ENCODE measurements at places on chromosomes 6 and 20.

DNA sequence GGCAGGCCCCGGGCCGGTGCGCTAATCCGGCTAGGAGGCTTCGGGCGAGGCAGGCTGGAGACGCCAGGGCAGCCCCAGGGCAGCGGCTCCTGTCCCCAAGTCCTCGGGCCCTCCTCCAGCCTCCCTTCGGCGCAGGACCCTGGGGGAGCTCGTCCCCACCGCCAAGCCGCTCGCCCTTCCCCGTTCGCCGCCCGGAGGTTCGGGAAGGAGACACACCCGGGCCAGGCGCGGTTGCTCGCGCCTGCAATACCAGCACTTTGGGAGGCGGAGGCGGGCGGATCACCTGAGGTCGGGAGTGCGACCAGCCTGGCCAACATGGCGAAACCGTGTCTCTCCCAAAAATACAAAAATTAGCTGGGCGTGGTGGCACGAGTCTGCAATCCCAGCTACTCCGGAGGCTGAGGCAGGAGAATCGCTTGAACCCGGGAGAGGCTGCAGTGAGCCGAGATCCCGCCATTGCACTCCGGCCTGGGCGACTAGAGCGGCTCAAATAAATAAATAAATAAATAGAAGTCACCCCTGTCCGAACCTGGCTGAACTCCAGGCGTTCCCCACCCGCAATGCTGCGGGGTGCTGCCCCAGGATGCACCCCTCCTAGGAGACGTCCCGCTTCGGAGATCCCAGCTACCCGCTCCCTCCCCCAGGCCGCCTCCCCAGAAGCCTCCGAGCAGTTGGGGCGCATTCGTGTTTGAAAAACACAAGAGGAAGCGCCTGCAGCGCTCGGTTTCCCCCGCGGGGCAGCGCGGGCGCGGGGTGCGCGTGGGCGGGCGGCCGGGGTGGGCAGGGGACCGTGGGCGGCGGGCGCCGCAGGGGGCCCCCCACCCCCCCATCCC, 27.5 kb downstream of the SERPINB9 start:
- DNase-seq, result peak; percentile 51

DNA sequence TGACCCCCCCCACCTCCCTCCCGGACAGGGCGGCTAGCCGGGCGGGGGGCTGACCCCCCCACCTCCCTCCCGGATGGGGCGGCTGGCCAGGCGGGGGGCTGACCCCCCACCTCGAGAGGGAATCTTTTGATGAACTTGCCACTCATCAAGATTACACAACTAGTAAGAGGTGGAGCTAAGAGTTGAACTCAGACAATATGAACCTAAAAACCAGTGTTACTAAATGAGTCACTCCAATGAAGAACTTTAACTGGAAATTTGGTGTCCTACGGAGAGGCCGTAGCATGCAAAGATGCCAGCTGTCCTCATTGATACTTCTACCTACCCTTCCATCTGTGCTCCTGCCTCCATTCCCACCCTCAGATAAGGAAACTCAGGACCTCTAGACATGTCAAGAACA, 42.8 kb downstream of the PFDN4 start:
- DNase-seq, result no peak

DNA sequence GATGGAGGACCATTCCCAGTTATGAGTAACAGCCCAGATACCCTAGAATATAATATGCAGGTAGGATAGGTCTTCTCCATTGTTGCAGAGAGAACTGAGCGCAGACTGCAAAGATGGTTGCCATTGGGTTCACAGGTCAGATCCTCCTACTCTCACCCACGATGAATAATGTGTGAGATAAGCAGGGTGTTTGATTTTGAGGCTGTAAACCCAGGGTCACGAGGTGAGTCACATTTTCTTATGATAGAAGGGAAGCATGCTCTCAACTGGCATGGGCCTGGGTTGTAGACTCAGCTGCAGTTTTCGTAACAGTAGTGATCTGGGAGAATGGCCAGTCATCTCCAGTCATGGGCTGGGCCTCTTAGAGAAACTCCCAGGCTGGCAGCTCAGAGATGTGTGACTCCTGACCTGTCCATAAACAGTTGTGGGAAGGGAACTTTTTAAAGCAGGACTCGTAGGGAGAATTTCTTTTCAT, 74.2 kb downstream of the CD164 start:
- DNase-seq, result peak; percentile 71

DNA sequence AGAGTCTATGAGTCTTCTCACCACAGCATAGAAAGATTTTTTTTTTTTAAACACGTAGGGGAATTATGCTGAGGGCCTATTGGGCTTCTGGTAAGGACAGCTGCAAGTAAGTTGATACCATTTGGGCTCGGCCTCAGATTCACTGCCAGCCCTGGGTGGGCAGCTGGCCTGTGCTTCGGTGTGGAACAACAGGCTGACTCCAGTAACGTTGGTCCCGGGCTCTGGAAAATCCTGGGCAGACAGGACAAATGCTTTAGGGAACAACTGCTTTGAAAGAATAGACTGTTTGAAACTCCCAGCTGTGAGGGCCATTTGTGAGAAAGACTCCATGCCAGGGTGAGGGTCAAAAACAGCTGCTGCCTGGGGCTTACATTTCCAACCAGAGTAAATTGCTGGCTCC, 366.5 kb downstream of the QKI start:
- peak; percentile 78 for DNase-seq

- DNase-seq, result no peak
These were observed 140.0 kb downstream of the KIF16B start for GRCh38 chr20:16433293-16433580.

- DNase-seq, result peak; percentile 62
These were observed 17.3 kb downstream of the GABRR2 start for GRCh38 chr6:89297695-89298351.

GRCh38 chr20:45890077-45890984, 677 bp downstream of the NEURL2 start:
- DNase-seq, result peak; percentile 94

DNA sequence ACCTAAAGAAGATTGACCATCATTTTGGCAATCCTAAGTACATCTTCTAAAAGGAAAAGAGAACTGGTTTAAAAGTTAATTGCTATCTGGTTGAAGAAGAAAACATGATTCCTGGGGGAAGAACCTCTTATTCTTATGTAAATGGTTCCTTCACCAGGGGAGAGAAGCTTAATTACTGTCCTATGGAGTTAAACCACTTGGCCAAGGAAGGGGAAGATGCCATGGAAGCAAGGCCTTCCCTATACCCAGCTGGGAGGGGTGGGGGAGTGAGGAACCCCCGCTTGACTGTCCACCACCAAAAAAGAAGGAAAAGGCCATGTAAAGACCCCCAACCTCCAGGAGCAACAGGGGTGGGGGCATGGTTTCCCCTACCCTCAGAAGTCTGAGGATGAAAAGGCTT, 962.1 kb downstream of the GRIK2 start:
- DNase-seq, result no peak

DNA sequence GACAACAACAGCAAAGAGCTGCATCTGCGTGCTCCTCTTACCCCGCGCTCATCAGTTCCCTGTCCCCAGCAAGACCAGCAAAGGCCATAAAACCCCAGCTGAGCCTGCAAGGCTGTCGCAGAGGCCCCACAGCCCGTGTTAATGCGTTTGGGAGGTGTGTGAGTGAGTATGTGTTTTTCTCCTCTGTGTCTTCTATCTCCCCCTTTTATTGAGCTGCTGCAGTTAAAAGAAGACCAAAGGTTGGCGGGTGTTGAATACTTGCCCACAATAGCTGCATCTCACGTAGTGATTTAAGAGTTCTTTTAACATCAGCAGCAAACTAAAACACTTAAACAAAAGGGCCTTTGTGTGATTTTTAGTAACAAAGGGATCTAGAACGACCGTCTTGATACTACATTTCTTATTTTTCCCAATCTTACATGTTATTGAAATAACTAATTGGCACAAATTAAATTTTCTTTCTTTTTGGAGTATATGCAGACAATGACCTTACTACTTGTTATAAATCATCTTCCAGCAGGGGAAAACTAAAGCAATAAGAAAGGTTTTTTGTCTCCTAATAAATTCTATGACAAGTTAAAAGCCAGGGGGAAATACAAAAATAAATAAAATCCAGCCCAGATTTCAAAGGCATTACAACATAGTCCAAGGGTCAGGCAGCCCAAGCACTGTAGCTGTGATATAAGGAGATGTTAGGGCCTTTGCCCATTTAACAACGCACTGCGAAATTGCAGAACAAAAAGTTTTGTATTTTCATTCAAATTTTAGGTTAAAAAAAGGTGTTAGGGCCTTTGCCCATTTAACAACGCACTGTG, 27.2 kb upstream of the CNKSR3 start:
- no peak for DNase-seq

GRCh38 chr6:169188475-169188874, 65.2 kb downstream of the THBS2 start:
- DNase-seq, result no peak

DNA sequence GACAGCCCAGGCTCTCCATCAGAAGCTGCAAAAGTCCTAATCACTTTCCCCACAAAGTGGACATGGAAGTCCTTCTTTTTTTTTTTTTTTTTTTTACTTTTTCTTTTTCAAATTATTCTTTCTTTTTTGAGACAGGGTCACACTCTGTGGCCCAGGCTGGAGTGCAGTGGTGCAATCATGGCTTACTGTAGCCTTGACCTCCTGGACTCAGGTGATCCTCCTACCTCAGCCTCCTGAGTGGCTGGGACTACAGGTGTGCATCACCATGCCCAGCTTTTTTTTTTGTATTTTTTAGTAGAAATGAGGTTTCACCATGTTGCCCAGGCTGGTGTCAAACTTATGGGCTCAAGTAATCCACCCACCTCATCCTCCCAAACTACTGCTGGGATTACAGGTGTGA, 29.0 kb upstream of the AKIRIN2 start:
- DNase-seq, result no peak

GRCh38 chr6:132858750-132859149, 44.4 kb downstream of the RPS12 start:
- no peak for DNase-seq

DNA sequence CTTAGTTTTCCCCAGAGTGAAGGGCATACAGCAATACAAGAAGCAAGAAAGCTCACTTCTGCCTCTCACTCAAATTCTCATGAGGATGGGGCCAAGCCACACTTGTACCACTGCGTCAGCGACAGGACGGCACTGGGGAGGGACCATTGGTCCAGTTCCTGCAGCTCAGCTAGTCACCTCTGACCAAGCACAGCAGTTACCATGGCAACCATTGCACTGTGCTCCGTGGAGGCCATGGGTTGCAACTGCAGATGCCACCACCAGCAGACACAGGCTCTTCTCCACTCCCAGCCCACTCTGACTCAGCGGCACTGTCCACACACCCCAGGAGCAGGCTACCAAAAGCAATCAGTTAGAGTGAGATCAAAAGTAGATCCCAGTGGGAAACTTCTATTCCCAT, 441.1 kb upstream of the ARID1B start:
- DNase-seq, result no peak

GRCh38 chr6:8155259-8156012, 53.1 kb upstream of the EEF1E1 start:
- no peak for DNase-seq

- no peak for DNase-seq
These were observed 49.9 kb upstream of the TOP1 start for GRCh38 chr20:40978761-40979160.

DNA sequence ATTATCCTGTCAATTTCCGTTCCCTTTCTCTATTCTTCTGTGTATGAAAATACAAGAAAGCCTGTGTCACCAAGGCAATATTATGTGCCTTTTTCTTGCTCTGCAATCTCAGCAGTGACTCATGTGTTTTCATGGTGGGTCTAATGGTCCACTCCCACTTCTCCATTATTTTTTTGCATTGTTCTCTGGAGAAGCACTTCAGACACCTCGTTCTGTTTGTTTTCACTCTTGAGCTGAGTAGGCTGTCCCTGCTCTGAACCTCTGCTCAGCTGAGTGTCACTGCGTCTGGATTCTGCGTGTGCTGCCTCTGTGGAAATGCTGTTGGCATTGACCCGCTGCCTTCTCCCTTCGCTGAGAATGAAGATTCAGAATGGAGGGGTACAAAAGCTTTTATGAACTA, 230.6 kb downstream of the TMEM242 start:
- DNase-seq, result no peak

- no peak for DNase-seq
These were observed 109.0 kb downstream of the PSMB1 start for GRCh38 chr6:170444056-170444591.

- DNase-seq, result no peak
These were observed 15.4 kb upstream of the MTG2 start for GRCh38 chr20:62167474-62167873.

DNA sequence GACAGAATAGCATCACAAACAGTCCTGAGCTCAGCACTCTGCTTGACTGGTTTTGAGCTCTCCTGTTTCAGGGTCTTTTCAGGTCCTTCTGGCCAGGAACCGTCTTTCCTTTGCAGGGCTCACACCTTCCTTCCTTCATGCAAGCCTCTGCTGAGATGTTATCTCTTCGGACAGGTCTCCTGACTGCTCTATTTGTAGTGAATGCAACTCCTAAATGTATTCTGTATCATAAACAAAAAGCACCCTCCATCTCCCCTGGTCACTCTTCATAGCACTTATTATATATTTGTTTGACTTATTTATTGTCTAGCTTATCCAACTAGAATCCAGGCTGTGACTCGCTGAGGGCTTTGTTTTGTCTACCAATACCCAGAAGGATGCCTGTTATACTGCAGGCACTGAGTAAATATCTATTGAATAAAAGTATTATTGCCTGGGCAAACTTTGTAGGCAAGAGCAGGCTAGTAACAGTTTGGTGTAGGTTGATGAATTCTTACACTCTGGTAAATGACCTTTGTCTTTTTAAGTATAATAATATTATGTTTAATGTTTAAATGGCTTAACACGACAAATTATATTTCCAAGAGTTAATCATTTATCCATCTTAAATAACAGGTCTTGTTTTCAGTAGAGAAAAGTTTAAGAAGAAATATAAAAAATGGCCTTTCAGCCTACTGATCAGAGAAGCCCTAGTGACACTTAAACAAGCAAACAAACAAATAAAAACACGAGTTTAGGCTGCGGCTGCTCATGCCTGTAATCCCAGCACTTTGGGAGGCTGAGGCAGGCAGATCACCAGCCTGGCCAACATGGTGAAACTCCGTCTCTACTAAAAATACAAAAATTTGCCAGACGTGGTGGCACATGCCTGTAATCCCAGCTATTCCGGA, 199.7 kb downstream of the BCAS1 start:
- no peak for DNase-seq

DNA sequence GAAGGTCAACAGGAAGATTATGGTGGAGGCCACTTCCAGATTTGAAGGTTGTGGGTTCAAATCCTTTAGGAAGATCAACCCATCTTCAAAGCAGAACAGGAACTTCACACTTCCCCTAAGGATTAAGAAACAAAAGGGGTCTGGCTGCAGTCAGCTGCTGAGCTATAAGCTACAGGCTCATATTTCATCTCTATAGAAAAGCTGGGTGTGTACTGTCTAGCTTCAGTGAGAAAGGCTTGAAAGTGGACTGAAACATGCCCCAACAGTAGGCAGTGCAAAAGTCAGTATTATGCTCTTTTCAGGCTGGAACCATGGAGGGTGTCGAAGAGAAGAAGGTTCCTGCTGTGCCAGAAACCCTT, 60.1 kb upstream of the SPDEF start:
- DNase-seq, result no peak

GRCh38 chr6:96491926-96492325, 29.7 kb upstream of the UFL1 start:
- DNase-seq, result no peak

GRCh38 chr6:69097948-69098347, 462.9 kb downstream of the ADGRB3 start:
- no peak for DNase-seq
